ENCODE measurements at places on chromosomes 13 and 19.

DNA sequence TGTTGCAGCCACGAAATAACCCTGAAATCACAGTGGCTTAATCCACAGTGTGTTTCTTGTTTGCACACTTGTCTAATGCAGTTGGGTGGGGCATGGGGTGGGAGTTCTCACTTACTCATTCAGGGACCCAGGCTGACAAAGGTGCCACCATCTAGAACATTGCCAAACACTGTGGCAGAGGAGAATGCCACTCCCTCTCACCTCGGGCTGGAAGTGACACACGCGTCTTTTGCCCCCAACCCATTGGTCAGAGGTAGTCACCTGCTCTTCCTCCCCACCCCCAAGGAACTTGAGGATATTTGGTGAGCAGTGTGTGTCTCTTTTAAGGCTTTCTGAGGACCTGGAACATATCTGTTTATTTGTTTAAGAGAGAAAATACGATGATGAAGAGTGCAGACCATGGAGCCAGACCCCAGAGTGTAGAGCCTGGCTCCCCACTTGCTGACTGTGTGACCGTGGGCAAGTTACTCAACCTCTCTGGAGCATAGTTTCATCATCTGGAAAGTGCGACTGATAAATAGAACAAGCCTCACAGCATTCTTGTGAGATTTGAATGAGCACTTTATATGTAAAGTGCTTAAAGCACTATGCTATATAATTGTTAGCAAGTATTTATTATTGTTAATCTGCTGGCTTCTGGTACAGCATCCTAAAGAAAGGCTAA lies 17.4 kb downstream of the GPR183 start:
- DNase-seq = no peak

- DNase-seq = no peak
Measured at GRCh38 chr13:45545686-45546409, 69.7 kb downstream of the ERICH6B start.

GRCh38 chr13:49246850-49247642 lies 679 bp upstream of the CDADC1 start:
- DNase-seq = no peak

GRCh38 chr13:113468472-113469201 lies 15.3 kb upstream of the ADPRHL1 start:
- DNase-seq = no peak

DNA sequence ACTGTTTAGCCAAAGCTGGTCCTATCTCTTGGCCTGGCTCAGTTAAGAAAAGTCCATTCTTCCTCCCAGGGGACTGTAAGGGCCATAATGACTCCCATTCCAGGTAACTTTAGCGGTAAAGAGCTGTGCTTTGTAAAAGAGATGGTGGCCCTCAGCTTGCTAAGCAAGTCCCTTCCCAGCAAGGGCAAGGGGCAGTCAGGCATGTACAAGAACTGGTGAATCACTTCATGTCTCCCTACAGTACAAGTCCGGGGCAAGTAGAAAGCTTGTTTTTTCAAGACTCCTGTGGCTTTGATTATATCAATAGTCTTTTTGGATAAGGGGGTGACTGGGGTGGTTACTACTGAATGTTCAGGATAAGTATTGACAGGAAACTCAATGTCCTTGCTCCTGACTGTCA lies 88.9 kb downstream of the SLC25A15 start:
- DNase-seq = no peak

DNA sequence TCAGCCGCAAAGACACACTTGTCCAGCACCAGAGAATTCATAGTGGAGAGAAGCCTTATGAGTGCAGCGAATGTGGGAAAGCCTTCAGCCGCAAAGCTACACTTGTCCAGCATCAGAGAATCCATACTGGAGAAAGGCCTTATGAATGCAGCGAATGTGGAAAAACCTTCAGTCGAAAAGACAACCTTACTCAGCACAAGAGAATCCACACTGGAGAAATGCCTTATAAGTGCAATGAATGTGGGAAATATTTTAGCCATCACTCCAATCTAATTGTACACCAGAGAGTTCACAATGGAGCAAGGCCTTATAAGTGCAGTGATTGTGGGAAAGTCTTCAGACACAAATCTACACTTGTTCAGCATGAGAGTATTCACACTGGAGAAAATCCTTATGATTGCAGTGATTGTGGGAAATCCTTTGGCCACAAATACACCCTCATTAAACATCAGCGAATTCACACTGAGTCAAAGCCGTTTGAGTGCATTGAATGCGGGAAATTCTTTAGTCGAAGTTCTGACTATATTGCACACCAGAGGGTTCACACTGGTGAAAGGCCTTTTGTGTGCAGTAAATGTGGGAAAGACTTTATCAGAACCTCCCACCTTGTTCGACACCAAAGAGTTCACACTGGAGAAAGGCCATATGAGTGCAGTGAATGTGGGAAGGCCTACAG lies 6.8 kb downstream of the ZNF134 start:
- DNase-seq = no peak

DNA sequence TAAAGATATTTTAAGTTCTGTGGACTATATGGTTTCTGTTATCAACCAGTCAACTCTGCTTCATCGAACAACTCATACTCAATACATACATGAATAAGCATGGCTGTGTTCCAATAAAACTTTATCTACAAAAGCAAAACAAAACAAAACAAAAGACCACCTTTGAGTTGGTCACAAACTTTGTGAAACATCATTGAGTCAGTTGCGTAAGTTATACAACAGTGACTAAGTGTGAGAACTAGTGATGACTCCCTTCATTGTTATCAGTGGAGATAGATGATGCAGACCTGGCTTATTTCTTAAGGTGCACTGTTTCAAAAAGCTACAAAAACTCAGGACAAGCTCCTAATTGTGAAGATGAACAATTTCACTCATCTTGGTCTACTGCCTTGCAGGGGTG lies 14.5 kb upstream of the KLK4 start:
- no peak for DNase-seq

DNA sequence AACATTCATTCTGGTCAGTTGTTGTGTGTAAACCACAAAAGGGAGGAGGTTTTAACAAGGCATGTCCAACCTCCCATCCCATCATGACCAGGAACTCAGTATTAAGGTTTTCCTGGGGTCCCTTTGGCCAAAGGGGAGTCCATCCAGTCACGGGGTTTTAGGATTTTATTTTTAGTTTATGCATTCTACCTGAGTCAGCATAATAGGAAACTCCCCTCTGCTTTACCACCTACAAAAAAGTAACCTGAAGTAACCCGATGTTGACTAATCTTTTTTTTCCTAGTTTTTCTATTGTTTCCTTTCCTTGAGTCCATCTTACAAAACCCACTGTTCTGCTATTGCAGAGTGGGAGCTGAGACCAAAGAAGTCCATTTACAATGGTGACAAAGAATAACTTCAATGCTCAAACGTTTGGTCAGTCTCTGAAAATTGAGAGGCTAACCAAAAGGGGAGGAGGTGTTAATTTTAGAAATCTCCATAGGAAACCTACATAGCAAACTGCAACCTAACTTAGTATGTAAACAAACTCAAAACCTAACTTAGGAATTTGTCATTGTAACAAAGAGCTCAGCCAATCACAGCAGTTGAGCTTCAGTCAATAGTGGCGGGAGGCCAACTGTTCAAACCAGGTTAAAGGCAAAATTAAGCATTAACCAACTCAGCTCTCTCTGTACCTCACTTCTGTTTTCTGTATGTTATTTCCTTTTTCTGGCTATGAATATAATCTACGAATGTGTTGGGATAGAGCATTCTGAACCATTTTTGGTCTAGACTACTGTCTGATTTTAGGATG lies 1954.1 kb downstream of the PCDH9 start:
- no peak for DNase-seq

DNA sequence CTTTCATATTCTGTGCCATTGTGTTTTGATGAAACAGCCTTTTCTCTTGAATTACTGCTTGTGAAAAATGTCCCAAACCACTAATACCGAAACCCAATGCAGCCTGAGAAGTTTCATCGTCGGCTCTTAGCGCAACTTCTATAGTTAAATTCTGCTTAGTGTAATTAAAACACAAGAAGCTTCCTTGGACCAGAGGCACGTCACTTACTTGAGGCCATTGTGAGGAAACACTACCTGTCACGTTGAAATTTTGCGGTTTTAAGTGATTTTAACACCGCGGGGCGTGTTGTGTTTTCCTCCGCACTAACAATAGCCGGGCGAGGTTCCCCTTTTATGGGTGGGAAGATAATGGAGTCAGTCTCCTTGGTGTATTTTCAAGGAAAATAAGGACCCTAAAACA lies 70.9 kb downstream of the GGACT start:
- no peak for DNase-seq

- no peak for DNase-seq
Measured at GRCh38 chr19:2488942-2489731, 13.2 kb downstream of the GADD45B start.

DNA sequence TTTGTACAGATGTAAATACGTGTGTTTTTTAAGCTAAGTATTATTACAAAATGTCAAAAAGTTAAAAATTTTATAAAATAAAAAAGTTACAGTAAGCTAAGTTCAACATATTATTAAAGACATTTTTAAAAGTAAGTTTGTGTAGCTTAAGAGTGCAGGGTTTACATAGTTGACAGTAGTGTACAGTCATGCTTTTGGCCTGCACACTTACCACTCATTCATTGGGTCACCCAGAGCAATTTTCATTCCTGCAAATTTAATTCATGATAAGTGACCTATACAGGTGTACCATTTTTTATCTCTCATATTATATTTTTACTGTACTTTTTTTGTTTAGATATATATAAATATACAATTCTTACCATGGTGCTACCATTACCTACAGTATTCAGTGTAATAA lies 769.9 kb upstream of the SLITRK6 start:
- no peak for DNase-seq

GRCh38 chr19:50328224-50328872 lies 829 bp downstream of the KCNC3 start:
- no peak for DNase-seq

DNA sequence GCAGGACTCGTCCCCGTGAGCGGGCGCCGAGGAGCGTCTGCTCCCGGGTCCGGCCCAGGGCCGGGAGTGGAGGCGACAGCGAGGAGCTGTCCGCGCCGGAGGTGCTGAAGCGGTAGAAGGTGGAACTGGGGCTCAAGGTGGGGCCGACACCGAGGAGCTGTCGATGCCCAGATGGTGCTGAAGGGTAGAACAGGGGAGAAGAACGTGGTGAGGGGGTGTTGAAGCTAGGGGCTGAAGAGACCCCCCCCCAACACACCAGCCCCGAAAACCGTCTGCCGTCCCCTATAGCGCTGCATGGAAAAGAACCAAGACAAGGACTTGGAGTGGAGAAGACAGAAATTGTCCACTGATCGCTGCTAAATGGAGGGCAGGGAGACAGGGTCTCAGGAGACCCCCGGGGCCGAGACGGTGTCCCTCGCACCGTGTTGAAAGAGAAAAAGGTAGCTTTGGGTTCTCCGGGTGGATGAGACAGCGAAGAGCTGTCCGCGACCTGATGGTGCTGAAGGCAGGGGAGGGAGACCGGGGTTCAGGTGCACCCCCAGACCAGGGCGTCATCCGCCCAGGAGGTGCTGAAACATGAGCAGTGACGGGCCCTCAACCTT lies 7.1 kb upstream of the PDE4C start:
- DNase-seq = no peak

GRCh38 chr13:105773863-105774538 lies 761.5 kb downstream of the EFNB2 start:
- no peak for DNase-seq

GRCh38 chr19:42465827-42466280 lies 23.1 kb upstream of the CXCL17 start:
- no peak for DNase-seq

- no peak for DNase-seq
Measured at GRCh38 chr19:11737964-11738745, 591 bp downstream of the ZNF823 start.

- DNase-seq = no peak
Measured at GRCh38 chr13:21079761-21080592, 18.6 kb upstream of the LATS2 start.

- no peak for DNase-seq
Measured at GRCh38 chr13:31009166-31009565, 76.7 kb downstream of the TEX26 start.

- no peak for DNase-seq
Measured at GRCh38 chr13:80481588-80481987, 140.7 kb upstream of the SPRY2 start.

DNA sequence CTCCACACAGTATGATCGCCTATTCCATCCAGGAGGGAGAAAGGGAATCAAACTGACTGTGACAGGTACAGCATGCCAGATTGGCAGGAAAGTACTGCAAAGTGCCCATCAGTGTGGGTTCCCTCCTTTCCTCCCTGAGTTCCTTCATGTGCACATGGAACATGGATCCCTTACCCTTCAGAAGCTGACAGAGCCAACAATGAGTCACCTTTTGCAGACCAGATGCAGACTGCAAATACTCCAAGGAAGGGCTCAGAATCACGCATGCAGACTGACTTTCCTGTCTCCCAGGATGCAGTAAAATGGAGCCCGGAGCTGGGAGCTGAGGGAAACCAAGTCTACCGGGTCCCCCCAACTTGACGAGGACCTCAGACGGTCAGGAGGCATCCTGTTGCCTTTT lies 41.8 kb downstream of the SACS start:
- no peak for DNase-seq

DNA sequence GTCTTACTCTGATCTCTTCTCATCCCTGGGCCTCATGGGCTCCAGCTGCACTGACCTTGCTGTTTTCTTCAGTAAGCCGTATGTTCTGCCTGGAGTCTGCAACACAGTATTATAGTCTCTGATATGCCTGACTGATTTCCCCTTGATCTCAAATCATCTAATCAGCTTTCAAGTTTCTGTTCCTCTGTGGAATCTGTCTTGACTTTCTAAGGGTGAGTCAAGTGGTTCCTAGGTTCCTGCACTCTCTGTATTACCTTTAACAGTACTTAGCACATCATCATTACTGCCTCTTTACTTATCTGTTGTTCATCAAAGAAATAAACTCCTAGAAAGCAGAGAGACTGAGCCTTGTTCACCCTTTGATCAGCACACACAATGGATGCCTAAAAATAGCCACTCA lies 350.7 kb downstream of the LMO7 start:
- no peak for DNase-seq

- no peak for DNase-seq
Measured at GRCh38 chr19:18185538-18185937, 7.5 kb upstream of the MPV17L2 start.

GRCh38 chr13:78675112-78675511 lies 16.2 kb upstream of the OBI1 start:
- no peak for DNase-seq

- DNase-seq = no peak
Measured at GRCh38 chr19:4172861-4173473, 9.4 kb downstream of the SIRT6 start.
